AML-193 (cell line): ENCODE measurements at places on chromosomes 13 and 19.

DNA sequence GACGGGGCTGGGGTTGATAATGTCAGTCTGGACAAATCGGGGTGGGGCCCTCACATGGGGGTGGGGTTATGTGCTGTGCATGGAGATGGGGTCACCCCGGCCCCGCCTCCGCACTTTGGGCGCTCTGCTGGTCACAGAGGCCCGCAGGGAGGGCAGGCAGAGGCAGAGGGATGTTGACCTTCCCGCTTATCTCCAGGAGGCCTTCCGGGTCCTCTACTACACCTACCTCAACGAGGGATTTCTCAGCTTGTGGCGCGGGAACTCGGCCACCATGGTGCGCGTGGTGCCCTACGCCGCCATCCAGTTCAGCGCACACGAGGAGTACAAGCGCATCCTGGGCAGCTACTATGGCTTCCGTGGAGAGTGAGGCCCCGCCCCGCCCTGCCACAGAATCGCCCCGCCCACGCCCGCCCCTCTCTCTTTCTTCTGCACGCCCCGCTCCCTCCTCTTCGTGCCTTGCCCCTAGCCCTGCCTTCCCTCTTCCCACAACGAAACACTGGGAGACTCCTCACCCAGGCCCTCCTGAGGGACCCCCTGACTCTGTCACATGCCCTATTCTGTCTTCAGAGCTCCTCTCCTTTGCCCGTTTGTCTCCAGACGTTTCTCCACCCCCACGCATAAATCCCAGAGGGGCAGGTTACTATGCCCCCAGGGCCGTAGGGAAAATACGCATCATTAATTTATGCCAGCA, 32.8 kb downstream of the TMEM161A start:
- no peak for DNase-seq

DNA sequence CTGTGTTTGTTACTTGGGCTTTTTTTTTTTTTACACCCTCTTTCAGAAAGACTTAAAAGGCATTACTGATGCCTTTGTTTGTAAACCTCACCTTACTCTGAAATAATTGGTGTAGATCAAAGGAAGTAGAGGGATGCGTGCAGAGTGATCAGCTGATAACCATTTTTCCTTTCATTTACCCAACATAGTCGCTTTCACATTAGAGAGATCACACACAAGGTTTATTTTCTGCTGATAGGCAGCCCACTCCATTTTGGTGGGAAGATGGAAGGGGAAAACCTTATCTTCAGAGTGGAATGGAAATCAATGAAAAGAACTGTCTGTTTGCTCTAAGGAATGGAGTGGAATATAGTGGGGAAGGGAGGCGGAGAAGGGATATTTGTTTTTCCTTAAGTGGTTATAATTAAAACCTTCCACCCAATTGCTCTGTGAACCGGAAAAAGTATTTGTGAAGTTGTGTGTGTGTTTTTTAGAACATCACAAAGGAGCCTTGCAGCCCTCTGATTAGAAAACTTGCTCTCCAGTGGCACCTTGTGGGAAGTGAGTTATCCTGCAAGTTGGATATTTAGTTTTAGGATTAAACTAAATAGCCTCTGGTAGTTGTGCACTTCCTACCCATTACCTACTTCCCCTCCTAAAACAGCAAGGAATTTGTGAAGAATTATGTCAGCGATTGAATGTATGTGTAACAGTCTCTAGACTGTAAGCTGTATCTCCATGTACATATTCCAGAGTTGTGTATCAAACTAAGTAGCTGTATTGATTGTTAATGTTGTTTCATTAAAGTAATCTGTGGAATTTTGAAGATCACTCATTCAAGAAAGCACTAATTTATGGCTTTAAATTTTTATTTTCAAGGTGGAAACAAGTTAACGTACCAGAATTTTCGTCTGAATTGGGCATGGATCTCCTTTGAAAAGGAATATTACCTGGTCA, 76.8 kb downstream of the FREM2 start:
- DNase-seq = peak; percentile 6

DNA sequence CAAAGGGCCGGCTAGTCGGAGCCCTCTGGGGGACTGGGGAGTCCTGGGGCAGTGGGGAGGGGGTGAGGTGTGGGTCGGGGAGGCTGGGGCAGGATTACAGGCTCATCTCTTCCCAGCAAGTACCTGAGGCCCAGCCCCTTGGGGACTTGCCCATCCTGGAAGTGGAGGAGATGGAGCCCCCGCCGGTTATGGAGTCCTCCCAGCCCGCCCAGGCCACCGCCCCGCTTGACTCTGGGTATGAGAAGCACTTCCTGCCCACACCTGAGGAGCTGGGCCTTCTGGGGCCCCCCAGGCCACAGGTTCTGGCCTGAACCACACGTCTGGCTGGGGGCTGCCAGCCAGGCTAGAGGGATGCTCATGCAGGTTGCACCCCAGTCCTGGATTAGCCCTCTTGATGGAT, 9.9 kb downstream of the PALM3 start:
- DNase-seq = no peak

DNA sequence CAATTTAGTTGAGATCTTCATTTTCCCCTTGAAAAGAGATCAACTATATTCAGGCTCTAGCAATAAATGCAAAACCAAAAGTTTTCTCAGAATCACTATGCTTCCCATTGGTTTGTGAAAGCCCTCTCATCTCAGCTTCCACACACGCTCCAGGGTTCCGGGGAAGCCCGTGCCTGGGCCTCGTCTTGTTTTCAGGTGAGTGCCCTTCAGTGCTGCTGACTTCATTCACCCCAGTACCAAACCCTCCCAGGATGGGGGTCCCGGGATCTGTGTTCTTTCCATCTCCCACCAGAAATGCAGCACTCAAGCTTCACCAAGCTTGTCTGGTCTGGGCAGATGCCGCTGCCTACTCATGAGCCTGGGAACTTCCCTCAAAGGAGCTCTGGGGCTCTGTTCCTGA, 97.7 kb downstream of the TEX29 start:
- no peak for DNase-seq

DNA sequence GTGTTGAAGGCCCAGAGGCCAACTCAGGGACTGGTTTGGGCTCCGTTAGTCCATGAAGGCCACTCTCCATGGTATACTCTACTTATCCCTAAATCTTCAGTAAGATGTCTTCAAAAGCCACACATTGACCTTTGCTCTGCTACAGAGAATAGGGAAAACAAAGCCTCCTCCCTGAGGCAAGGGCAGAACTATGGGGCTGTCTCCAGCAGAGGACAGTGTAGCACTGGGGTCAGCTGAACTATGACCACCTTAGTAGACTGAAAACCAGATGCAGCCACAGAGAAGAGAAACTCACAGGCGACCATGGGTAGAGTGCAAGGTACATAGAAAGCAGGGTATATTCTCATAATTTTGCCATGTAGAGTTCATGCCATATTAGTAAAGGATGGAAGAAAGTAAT, 587.4 kb downstream of the LMO7 start:
- no peak for DNase-seq

DNA sequence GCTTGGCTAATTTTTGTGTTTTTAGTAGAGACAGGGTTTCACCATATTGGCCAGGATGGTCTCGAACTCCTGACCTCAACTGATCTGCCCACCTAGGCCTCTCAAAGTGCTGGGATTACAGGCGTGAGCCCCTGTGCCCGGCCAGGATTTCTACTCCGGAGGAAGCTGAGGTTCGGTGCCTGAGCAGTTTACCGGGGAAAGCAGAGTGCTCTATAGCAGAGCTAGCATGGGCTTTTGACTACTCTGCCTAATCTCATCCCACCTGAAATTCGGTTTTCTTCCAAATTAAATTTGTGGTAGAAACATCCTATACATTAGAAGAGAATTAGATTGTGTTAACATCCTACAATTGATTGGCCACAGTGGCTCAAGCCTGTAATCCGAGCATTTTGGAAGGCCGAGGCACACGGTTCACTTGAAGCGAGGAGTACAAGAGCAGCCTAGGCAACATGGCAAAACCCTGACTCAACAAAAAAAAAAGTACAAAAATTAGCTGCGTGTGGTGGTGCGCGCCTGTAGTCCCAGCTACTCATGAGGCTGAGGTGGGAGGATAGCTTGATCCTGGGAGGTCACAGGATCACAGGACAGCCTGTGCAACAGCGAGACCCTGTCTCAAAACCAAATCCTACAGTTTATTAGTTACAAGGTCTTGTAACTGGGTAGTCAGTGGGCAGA, 1.6 kb downstream of the RPL13A start:
- no peak for DNase-seq

- DNase-seq = no peak
These were observed 256.9 kb downstream of the SPRY2 start for GRCh38 chr13:80083853-80084676.

DNA sequence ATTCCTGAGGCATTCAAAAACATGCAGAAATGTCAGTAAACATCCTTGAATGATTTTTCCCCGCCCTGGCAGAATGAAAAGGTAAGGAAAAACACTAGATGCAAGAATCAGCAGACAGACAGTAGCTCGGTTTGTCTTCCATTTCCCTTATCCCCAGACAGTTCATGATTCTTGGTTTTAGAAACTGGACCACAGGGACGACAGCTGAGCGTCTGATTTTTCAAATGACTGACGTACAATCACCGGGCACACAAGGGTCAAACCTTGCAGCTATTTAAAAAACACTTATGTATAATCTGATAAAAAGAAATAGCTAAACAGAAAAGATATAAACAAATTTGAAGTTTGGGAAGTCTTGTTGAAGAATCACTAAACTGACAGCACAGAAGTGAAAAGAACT, 47.1 kb downstream of the DCLK1 start:
- no peak for DNase-seq

GRCh38 chr19:30167206-30167868, 204.8 kb upstream of the ZNF536 start:
- no peak for DNase-seq

- no peak for DNase-seq
These were observed 4.8 kb downstream of the ABCC4 start for GRCh38 chr13:95296326-95296925.

DNA sequence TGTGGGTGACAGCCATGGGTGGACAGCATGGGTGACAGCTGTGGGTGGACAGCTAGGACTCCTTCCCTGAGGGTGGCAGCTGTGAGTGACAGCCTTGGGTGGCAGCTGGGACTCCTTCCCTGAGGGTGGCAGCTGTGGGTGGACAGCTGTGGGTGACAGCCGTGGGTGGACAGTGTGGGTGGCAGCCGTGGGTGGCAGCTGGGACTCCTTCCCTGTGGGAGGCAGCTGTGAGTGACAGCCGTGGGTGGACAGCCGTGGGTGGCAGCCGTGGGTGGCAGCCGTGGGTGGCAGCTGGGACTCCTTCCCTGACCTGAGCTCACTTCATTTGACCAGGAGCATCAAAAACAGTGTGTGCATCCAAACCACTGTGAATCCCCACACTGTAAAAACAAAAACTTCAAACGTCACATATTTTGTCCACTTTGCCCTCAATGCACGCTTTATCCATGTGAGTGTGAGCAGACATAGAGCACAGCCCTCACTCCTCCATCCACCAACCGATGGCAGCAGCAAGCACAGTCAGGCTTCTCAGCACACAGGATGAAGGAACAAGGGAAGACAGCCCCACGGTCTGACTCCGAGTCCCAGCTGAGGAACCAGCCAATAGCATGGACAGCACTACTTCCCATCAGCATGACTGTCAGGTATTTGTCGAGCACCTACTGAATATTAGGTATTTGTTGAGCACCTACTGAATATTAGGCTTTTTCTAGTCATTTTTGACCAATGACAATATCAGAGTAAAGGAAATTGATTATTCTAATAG, 1.6 kb upstream of the CFAP97D2 start:
- DNase-seq = no peak

GRCh38 chr13:39740761-39741160, 85.3 kb downstream of the COG6 start:
- DNase-seq = no peak

DNA sequence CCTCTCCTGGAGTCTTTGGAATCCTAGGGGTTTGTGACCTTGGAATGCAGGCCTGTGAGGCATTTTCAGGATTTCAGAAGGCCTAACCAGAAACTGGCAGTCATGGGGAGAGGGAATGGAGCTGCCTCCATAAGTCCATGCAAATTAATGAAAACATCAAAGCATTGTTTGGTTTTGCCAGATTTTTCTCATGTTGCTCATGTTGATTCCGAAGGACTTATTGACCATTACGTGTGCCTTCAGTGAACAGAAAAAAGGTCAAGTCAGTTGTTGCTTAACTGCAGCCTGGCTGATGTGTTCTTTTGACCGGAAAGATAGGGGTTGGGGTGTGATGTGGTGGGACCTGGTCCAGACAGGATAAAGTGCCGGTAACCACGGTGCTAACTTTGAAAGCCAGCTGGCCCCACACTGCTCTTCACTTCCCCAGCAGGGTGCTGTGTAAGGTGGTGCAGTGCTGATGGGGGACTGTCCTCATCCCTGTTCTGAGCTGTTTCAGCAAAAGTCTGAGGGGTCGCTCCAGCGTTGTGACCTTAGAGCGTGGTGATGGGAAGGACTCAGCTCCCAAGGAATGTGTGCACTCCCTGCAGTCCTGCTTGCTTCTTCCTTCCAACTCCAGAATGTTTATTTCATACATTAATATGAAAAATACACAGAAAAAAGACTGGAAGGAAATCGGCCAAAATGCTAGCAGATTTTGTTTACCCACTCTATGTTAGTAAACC, 3.5 kb downstream of the RNF113B start:
- no peak for DNase-seq

GRCh38 chr19:29263305-29264135, 50.6 kb upstream of the UQCRFS1 start:
- peak; percentile 29 for DNase-seq

GRCh38 chr13:45928176-45928575, 76.6 kb upstream of the SIAH3 start:
- DNase-seq = no peak

DNA sequence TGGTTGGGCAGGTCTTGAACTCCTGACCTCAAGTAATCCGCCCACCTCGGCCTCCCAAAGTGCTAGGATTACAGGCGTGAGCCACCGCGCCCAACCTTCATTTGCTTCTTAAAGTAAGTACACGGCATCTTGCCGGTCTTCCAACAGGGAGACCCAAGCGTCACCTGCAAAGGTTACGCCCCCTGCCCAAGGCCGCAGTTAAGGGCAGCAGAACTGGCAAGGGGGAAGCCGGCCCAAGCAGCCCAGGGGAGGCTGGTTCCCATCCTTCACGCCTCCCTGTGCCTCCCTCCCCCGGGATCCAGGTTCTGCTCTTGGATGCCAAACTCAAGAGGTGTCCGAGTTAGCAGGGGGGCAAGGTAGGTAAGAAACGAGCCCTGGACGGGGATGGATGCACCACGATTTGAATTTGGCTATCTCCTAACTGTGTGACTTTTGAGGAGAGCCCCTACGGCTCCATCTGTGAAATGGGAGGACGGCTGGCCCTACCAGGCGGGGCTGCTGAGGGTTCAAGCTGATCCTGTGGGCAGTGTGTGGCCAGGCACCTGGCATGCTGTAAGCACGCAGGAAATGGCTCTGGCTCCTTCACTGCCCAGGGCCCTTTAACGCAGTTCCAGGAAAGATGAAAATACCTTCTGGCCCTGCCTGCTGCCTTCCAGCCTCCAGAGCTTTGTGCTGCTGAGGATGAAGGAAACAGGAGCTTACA, 9.0 kb downstream of the RFX1 start:
- no peak for DNase-seq
